ENCODE measurements at places on chromosomes 3 and 15.

- no peak for DNase-seq
Measured at GRCh38 chr3:43892526-43892925, 201.8 kb downstream of the ABHD5 start.

GRCh38 chr3:74752290-74752689 is 137.8 kb upstream of the CNTN3 start:
- no peak for DNase-seq

- DNase-seq = no peak
Measured at GRCh38 chr3:18585004-18585968, 160.1 kb upstream of the SATB1 start.

GRCh38 chr15:96582473-96582872 is 252.0 kb downstream of the NR2F2 start:
- DNase-seq = no peak

- DNase-seq = no peak
Measured at GRCh38 chr15:63509056-63509954, 4.9 kb downstream of the USP3 start.

- no peak for DNase-seq
Measured at GRCh38 chr15:67126551-67127330, 61.3 kb downstream of the SMAD3 start.

- DNase-seq = no peak
Measured at GRCh38 chr15:25189551-25189950, 234.8 kb downstream of the SNRPN start.

DNA sequence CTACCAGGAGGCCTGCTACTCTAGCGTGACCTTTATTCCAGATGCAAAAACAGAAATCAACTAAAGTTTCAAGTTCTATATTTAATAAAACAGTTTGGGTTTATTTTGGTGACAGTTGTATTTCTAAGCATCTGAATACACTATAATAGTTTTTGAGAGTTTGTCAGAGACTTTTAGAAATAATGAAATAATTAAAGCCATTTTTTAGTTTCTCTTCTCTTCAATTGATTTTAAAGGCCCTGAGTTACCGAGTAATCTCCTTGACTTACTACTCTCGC is 523.4 kb downstream of the CADM2 start:
- no peak for DNase-seq

DNA sequence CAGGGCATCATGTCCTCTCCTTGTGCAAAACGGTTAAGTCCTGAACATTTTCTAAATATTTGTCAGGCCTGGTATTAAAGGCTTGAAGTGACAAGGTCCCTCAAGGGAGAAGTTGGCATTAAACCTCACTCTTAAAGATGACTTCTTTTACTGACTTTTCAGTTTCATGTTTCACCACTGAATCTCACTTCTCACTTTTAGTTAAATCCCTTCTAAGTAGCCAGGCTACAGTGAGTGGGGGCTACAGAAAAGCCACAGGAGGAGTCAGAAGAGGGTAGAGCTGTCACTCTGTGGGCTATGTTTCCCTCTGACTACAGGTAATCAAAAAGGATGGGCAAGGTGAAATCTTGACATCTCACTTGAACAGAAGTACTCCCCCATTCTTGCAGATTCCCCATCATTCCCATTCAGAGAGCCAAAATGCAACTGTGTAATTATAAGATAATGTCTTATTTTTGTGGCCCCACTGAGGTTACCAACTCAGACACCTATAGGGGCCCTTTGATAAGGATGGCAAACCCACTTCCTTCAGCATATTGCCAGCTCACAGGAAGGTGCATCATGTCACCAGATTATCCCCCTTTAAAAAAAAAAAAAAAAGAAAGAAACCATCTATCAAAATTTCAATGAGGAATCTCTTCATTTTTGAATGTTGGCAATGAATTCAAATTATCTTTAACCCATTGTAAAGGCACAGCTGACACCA is 790.1 kb upstream of the CFAP20DC start:
- DNase-seq = no peak

DNA sequence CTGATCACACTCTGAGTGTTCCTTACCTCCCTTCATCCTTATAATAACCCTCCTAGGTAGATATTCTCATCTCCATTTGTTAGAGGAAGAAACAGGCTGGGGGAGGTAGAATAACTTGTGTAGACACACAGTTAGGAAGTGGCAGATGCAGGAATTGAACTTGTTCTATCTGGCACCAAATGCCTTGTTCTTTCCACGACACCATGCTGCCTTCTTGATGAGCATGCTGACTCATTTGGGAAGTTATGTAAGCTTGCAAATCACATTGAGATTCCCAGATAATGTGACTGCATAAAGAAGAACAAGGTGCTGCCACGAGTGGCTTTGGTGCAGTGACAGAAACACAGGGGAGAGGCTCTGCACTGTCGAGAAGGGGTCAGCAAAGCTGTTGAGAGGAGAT is 27.5 kb upstream of the NDUFB4 start:
- DNase-seq = no peak

GRCh38 chr3:94065819-94066480 is 3.1 kb downstream of the NSUN3 start:
- DNase-seq = no peak

DNA sequence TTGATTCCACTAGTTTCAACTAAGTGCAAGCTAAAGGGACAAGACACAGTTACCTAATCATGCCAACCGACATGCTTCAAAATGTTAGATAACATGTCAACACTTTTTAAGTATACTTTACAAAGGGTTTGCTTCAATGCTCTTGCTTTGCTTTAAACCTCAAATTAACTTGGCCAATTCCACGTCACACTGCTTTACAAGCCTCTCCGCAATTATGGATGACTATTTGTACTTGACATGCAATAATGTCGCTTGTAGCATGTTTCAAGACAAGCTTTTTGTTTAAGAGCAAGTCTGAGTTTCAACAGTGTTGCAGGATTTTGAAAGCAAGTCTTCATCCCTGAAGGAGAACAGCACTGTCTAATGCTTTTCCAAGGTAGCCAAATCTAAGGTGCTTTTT is 86.9 kb downstream of the CNTN3 start:
- no peak for DNase-seq

DNA sequence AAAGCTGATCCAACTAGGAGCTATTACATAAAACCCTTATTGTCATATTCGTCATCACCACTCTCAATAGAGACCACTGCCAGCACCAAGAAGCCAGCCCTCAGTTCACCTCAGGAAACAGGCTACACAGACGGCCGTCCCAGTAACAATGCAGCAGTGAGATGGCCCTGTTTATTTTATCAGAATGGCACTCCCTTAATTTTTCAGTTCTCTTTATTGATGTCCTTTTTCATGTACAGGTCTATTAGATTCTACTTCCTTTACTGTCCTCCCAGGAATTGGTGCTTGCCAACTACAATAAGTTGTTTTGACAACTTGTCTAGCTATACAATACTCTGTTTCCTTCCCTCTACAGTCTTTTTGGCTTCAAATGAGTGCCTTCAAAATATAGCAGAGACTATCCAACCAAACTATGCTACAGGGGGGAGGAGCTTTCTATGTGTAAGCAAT is 272.5 kb downstream of the ZBTB20 start:
- no peak for DNase-seq

GRCh38 chr3:82354228-82354627 is 592.8 kb upstream of the GBE1 start:
- no peak for DNase-seq

DNA sequence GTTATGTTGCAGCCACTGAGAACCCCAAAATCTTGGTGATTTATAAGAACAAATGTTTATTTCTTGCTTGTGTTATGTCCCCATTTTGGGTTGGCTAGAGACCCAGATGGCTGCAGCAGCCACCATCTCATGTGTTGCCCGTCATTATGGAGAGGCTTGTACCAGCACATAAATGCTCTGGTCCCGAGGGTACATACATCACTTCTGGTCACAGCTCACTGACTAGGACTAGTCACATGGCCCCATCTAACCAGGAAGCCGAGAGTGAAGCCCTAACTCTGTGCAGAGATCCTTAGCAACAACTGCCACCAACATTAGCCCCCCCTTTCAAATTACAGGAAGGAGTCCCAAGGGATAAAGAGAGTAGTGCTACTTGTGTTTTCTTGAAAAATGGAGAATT is 25.5 kb upstream of the HACD2 start:
- no peak for DNase-seq

GRCh38 chr3:131795390-131796090 is 239.3 kb downstream of the CPNE4 start:
- no peak for DNase-seq

- no peak for DNase-seq
Measured at GRCh38 chr3:71916747-71917369, 131.9 kb upstream of the PROK2 start.

DNA sequence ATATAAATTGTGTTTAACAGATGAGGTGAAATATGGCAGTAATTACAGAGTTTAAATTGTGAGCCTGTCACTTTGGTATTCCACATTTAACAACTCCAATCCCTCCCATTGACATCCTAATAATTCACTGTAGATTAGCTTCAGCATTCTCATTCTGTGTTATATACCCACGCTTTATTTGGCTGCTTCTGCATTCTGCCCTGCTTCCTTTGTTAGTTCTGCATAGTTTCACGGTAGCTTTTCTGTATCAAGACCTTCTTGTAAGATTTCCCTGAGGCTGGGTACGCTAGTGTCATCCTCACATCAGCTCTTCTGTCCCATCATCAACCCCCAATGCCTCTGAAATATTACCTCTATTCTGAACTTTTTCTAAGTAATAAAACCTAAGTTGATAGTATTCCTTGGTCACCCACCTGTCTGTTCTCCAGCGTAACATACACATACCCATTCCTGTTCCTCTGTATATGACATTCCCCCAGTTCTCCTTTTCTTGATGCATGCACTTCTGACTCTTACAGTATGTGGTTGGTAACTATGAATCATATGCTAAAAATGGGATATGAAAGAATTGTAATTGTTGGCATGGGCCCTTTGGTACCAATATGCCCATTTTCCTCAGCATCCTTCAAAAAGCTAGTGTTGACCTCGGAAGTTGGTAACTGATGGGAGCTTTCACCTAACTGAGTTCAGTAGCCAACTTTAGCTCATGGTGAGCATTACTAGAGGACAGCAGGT is 171.2 kb downstream of the KLHL25 start:
- no peak for DNase-seq

- no peak for DNase-seq
Measured at GRCh38 chr15:100759698-100760356, 119.8 kb upstream of the ALDH1A3 start.

- no peak for DNase-seq
Measured at GRCh38 chr3:128343287-128344051, 123.2 kb downstream of the DNAJB8 start.
